ENCODE measurements at places on chromosomes 7 and 10. TPM values are rescaled to one million over a fixed set of nuclear protein-coding genes. Genes with fewer than 3 reads are reported as not detected.

DNA sequence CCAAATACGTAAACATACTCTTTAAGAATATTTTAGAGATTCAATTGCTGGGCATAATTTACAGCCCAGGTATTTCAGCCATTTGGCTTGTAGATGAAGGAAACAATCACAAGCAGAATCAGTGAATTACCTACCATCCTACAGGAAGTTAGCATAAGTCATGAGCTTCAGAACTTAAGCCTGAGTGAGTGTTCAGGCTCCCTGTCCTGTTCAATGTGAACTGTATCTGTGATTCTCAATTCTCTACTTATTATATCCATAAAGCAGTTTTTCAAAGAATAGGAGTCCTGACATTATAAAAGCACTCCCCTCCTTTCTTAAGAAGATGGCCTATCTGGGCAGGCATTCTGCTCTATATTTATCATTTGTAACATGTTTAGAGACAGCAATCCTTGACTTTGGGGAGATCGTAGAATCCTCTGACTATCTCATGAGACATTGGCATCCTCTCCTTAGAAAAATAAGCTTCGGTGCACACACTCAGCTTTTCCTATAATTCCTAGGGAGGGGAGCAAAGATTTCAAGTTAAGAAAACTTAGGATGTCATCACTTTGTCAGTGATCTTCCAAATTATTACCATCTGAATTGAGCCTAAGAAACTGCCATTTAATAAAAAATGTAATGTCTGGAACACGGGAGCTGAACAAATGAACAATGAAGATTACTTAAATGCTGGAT lies 645.2 kb upstream of the IGFBP3 start:
- DNase-seq = no peak

DNA sequence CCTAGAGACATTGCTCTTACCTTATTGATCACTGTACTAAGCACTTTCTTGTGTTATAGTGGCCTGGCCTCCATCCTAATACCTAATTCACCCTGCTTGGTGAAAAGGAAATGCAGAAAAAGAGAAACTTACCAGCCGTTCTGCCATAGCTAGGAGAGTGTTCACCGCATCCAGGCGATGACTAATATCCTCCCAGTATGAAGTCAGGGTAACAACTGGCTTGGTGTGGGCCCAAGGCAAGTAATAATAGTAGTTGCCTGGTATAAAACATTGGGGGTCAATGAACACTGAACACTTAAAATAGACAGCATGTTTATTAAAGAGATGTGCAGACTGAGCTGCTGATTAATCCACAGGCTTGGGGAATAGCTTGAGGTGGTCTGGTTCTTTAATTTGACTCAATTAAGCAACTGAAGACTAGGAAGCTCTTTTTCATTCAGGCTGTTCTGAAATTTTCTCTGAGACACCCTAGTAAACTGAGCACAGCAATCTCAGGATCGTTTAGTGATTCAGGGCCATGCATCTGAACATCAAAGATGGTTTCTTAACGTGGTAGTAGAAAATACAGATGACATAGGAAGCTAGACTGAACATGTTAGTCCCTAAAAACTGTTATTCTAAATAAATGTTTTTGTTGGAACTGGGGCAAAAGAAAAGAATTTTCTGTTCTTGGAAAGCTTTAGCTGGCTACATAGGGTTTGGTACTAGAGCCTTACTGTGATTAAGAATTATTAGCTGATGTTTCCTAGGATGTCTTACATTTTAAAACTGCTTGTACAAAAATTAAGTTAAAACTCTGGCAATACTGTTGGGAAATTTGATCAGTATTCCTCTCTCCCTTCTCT lies 102.2 kb downstream of the MYOF start:
- peak; percentile 81 for DNase-seq

DNA sequence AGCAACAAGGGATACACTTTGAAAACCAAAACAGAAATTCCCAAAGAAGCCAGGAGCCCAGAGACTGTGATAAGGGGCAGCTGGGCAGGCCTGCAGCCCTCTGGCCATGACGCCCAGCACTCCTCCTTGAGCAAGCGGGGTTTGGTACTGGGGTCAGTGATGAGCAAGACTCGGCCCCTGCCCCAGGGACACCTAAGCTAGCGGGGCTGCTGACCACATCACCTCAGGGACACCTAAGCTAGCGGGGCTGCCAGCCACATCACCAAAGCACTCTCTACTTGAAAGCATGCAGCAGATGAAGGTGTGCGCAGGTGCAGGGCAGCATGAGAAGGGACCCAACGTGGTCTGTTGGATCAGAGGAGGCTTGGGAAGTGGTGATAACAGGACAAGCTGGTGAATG lies 108.0 kb upstream of the PPP2R2D start:
- no peak for DNase-seq

The PWWP2B gene
- total RNA-seq = 5.0 TPM

The HYAL4 gene
- total RNA-seq = not detected

DNA sequence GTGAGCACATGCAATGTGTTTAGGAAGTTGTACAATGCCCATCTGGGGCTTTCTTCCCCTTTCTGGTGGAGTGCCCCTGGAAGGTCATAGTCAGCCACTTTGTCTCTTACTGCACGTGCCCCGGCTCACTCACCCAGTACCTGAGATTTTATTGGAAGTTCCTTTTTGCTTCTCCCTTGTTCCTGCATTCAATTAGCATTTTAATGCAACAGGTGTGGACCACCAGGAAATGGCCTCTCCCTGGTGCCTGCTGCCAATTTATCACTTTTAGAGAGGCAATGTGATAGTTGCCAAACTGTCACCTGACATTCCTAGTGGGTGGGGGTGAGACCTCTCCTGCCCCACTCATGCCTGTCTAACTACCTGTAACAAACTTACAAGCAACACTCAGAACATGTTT lies 293.4 kb upstream of the DKK1 start:
- DNase-seq = no peak

DNA sequence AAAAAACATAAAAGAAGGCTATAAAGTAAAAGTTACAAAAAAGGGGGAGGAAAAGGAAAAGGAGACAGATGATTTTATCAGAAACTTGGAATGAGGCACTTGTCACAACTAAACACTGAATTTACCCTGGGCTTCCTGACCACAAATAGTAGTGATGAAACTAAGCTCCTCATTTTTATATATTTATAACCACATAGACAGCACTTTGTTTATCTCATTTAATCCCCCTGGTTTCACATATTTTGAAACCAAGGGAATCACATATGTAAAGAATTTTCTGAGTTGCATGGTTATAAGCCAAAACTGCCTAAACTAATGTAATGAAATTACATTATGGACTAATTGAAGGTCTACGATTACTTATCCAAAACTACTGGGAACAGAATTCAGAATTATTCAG lies 39.6 kb upstream of the MET start:
- no peak for DNase-seq

The VWA2 gene
- total RNA-seq = not detected

DNA sequence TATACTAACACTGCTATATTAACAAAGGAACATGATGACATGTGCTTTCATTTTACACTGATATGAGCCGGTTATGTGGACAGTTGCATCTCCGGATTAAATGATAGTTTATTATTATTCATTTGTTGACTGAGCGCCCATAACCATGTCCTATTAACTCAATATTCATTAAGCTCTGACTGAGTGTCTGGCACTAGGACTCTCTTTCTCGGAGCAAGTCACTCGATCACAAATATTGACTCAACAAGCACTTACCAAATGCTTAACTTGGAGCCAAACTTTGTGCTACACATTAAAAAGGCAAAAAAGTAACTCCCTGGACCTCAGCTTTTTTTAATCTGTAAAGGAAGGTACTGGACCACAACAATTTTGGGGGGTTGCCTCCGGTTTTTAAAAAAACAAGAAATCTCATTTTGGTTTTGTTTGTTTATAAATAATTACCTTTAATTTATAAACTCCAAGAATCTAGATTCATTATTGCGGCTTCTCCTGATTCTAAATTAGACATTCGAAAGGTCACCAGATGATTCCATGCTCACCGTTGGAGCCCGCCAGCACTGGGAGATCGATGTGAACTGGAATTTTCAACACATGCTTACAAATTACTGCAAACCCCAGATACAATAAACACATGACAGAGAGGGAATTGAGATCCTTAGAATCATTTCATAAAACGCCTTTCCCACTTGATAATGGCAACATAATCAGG lies 8.9 kb upstream of the LYZL1 start:
- DNase-seq = no peak

GRCh38 chr10:80253266-80253962 lies 36.0 kb downstream of the MAT1A start:
- DNase-seq = peak; percentile 70

DNA sequence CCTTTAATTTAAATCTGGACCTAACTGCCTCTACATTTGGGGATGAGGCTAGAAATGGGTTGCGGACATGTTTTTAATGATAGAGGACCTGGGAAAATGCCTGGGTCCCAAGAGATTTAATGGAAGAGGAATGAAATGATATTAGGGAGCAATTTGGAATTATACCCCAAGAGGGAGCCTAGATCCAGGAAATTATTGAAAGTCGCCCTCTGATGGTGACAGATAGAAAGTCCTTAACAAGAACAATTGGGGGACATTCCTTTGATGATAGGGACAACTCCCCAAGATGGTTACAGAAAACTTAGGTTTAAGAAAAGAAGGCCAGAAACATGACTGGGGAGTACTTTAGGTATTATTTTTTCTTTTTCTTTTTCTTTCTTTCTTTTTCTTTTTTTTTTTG lies 9.5 kb upstream of the TSGA13 start:
- DNase-seq = no peak
